Dermis lymphatic vessel endothelial cell (primary cell): ENCODE measurements at places on chromosomes 5 and 9. TPM values are rescaled to one million over a fixed set of nuclear protein-coding genes. Genes with fewer than 3 reads are reported as not detected.

The EIF4E1B gene
- total RNA-seq, result not detected in 2 replicates

The LCN1 gene
- not detected in 2 replicates for total RNA-seq

The LCN15 gene
- not detected in 2 replicates for total RNA-seq

The BAAT gene
- under 0.01 TPM in 1 of 2 replicates, not detected in the other for total RNA-seq

The INSL4 gene
- total RNA-seq, result not detected in 2 replicates

The ADAMTS2 gene
- 0.26 and 2.1 TPM in 2 replicates for total RNA-seq

The OR1J2 gene
- not detected in 2 replicates for total RNA-seq
